ENCODE measurements at places on chromosomes 2 and 18.

DNA sequence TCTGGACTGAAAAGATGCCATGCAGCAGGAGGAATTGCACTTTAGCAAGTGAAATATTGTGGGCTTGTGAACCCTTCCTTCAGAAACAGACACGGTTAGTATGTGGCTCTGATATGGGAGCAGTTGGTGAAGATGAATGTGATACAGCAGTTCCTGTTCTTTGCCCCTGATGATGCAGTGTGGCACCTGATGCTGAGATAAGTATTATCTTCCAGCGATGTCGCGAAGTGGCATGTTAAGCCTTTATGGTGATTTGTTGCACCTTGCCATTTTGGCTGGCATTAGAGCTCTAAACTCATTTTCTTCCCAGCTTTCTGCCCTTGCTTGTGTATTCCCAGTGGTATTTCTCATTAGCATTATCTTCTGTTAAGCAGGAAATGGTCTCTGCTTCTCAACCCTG is 441.6 kb upstream of the RAB12 start:
- DNase-seq: no peak

- DNase-seq: peak; percentile 5
These were observed 195.6 kb upstream of the POU3F3 start for GRCh38 chr2:104658144-104658835.

GRCh38 chr2:45860136-45861121 is 209.0 kb downstream of the PRKCE start:
- peak; percentile 68 for DNase-seq

- no peak for DNase-seq
These were observed 22.7 kb downstream of the LYPD6B start for GRCh38 chr2:149061133-149061745.

DNA sequence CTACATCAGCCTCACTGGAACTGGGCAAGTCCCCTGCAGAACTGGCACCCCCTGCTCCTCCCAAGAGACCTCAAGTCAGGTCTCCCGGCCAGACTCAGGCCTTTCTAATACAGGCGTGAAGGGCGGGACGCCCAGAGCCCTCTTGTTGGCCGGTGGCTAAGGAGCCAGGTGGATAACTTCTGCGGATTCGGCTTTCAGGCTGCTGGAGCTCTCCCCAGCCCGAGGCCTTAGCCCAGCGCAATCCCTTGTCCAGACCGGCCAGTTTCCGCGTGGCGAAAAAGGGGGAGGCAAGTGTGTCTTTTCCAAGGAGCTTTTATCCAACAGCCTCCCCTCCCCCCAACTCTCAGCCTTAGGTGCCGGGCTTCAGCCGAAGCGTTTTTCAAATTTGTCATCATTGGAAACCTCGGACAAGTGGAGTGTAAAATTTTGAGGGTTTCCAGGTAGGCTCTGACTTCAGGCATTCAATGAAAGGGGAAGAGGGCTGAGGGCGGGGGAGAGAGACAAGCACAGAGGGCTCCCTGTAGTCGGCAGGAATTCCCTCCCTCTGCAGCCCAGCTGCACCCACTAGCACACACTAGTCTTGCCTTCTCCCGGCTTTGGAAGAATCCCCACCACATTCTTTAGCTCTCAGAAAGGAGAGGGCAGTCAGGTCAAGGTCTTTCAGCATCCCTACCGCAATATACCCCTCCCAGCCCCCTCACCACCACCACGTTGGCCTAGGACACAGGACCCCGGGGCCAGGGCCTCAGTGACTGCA is 9.5 kb upstream of the SATB2 start:
- DNase-seq: no peak

DNA sequence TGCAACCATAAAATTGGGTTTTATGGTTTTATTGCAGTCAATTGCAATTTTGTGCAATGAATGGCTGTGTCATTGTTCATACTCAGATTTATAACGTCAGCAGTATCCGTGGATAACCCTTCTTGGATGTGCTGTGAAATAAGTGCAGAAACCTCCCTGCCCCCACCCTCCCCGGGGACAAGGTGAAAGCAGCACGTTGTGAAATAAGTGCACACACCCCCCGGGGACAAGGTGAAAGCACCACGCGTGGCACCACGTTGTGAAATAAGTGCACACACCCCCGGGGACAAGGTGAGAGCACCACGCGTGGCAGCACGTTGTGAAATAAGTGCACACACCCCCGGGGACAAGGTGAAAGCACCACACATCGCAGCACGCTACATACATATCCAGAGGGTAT is 93.6 kb upstream of the NFATC1 start:
- no peak for DNase-seq

- DNase-seq: no peak
These were observed 727.7 kb downstream of the GALR1 start for GRCh38 chr18:77977331-77977730.

- DNase-seq: no peak
These were observed 8.4 kb downstream of the KIF1A start for GRCh38 chr2:240811346-240812300.

DNA sequence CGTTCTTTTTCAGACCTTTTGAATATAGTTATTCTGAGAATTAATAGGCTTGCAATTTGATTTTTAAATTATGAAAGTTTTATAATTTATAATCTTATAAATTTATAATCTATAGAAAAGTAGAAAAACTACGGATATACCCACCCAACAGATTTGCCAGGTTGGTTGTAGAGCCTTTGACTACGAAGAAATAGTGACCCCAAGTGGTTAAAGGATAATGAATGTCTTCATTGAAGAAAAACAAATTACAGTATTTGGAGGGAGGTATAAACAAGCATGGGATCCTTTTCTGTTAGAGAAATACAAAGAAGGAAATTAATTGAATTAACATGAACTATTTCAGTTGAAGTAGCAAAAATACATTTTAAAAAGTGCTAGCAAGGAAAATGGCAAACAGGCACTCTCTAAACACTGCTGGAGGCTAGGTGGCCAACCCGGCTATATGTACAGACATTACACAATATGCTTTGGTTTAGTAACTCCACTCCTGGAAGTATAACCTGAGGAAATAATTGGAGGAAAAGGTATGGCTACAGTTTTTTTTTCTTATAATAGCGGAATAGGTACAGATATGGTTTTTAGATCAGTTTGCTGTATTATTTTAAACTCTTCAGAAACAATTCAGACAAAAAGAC is 110.9 kb downstream of the MIB1 start:
- peak; percentile 46 for DNase-seq

GRCh38 chr2:130845505-130846085 is 8.9 kb downstream of the ARHGEF4 start:
- no peak for DNase-seq
